ENCODE measurements at places on chromosomes 4 and X. TPM values are rescaled to one million over a fixed set of nuclear protein-coding genes. Genes with fewer than 3 reads are reported as not detected.

AFF2 gene
- total RNA-seq = 15.4 TPM

KLHL15 gene
- 16.5 TPM for total RNA-seq

TMLHE gene
- total RNA-seq = 17.2 TPM

CDX4 gene
- total RNA-seq = not detected

POF1B gene
- not detected for total RNA-seq

DDX60 gene
- 2.1 TPM for total RNA-seq

TMEM156 gene
- not detected for total RNA-seq

TIGD4 gene
- 3.9 TPM for total RNA-seq

GLUD2 gene
- total RNA-seq = 6.5 TPM

DKC1 gene
- 83.5 TPM for total RNA-seq

ATP10D gene
- 7.9 TPM for total RNA-seq

MMRN1 gene
- total RNA-seq = 10.7 TPM

FAM47E gene
- 1.6 TPM for total RNA-seq

RAB33A gene
- total RNA-seq = 18.5 TPM

RRH gene
- total RNA-seq = not detected

MRPS18C gene
- 49.3 TPM for total RNA-seq

USP51 gene
- total RNA-seq = 9.4 TPM

ADRA2C gene
- total RNA-seq = 6.1 TPM

HPGDS gene
- not detected for total RNA-seq

TCEAL1 gene
- 12.2 TPM for total RNA-seq

TBC1D8B gene
- 1.1 TPM for total RNA-seq

EMCN gene
- not detected for total RNA-seq

HAUS3 gene
- 26.9 TPM for total RNA-seq

GPR82 gene
- total RNA-seq = not detected

TMEM164 gene
- 85.3 TPM for total RNA-seq

PASD1 gene
- total RNA-seq = not detected

ITIH6 gene
- total RNA-seq = 0.05 TPM

ADGRG4 gene
- not detected for total RNA-seq

DACH2 gene
- 1.0 TPM for total RNA-seq

FGB gene
- not detected for total RNA-seq

HTR2C gene
- 0.07 TPM for total RNA-seq

IQCM gene
- not detected for total RNA-seq

MAGEA4 gene
- not detected for total RNA-seq

GPRIN3 gene
- 0.70 TPM for total RNA-seq

RNF175 gene
- 25.7 TPM for total RNA-seq

CYTL1 gene
- 13.5 TPM for total RNA-seq

ARHGEF9 gene
- 43.6 TPM for total RNA-seq

EVC gene
- 26.1 TPM for total RNA-seq

SCML2 gene
- total RNA-seq = 14.2 TPM

EDA gene
- total RNA-seq = 2.5 TPM

SPP1 gene
- total RNA-seq = 14.2 TPM

P2RY10 gene
- not detected for total RNA-seq

WDR1 gene
- total RNA-seq = 155 TPM

RAI2 gene
- total RNA-seq = 0.77 TPM

KLHL8 gene
- 18.6 TPM for total RNA-seq

LNX1 gene
- total RNA-seq = not detected

PRR27 gene
- not detected for total RNA-seq

TMPRSS11A gene
- total RNA-seq = not detected

SPANXN4 gene
- total RNA-seq = not detected

CFAP47 gene
- 0.75 TPM for total RNA-seq

TRPC5OS gene
- not detected for total RNA-seq

STK32B gene
- total RNA-seq = 3.4 TPM

PCDH18 gene
- 65.7 TPM for total RNA-seq
